ENCODE measurements at places on chromosomes 3 and 15. TPM values are rescaled to one million over a fixed set of nuclear protein-coding genes. Genes with fewer than 3 reads are reported as not detected.

LRRN1 gene
- 0.32 TPM for total RNA-seq

WNT5A gene
- total RNA-seq = 7.0 TPM

- no peak for DNase-seq
- H3K27me3 ChIP-seq = no peaks in the 10 kb centered on the region
- H3K36me3 ChIP-seq = no peaks in the 10 kb centered on the region
- no peak overlapping the region for H3K4me3 ChIP-seq
- no peak overlapping the region for H3K27ac ChIP-seq
Measured at GRCh38 chr3:152938974-152939636, 104.2 kb downstream of the P2RY1 start.

DNA sequence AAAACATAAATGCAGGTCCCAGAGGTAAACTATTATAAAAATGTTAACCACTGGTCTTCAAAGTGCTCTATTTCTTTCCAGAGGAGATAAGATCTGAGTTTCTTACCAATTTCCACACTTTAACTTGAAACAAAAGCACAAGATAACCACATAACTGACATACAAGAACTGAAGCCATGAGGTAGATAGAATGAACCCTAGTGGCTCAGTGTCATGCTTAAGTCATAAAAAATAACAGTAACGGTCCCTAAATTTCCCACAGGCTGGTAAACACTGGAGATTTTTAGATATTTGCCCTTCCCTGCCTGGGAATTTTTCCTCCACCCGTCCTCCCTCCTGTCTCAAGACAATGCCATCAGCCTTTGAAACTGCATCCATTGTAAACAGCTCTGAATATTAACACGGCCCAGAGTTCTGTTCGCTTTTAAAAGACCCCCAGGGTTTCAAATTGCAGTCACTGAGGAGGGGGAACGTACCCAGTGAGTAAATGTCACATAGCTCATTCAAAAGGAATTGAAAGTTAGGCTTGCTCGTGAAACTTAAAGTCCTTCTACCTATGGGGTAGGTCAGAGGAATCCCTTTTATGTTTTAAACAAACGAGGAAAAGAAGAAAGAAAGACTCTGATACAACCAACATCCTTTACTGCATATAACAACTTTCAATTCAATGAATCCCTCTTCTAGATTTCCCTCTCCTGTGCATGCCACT, 5.7 kb downstream of the LRIG1 start:
- H3K27ac ChIP-seq = peak overlapping the region; percentile 93
- no peak for DNase-seq
- H3K4me1 ChIP-seq = no peaks in the 10 kb centered on the region
- peak overlapping the region; percentile 99 for H3K4me3 ChIP-seq

DNA sequence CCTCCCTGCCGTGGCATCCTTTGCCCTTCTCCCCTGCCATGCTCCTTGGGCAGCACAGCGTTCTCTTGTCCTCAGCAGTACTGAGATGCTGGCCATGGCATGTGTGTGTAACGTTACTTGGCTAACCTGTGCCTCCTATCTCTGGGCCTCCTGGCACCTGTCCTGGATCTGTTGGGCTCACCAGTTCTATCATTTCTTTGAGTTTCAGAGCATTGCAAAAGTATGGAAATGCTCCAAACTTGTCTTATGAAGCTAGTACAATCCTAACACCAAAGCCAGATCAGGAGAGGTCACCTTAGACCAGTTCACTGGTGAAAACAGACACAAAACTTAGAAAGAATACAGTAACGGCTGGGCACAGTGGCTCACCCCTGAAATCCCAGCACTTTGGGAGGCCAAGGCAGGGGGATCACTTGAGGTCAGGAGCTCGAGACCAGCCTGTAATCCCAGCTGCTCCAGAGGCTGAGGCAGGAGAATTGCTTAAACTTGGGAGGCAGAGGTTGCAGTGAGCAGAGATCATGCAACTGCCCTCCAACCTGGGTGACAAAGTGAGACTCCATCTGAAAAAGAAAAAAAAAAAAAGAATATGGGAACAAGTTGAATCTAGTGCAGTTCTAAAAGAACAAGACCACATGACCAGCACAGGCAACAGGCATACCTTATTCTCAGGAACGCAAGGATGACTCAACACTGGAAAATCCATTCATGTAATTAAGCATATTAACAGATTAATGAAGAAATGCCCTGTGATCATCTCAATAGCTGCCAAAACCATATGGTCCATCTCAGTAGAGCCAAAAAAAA, 62.4 kb upstream of the TRPM1 start:
- no peaks in the 10 kb centered on the region for H3K27me3 ChIP-seq
- DNase-seq = no peak
- H3K27ac ChIP-seq = no peak overlapping the region
- H3K36me3 ChIP-seq = no peaks in the 10 kb centered on the region
- H3K4me3 ChIP-seq = no peak overlapping the region
- no peaks in the 10 kb centered on the region for H3K4me1 ChIP-seq
